ENCODE measurements at places on chromosomes 3 and 15.

GRCh38 chr3:195201295-195201694 lies 69.7 kb downstream of the XXYLT1 start:
- no peak for DNase-seq

GRCh38 chr3:107201146-107201545 lies 176.1 kb upstream of the CCDC54 start:
- no peak for DNase-seq

DNA sequence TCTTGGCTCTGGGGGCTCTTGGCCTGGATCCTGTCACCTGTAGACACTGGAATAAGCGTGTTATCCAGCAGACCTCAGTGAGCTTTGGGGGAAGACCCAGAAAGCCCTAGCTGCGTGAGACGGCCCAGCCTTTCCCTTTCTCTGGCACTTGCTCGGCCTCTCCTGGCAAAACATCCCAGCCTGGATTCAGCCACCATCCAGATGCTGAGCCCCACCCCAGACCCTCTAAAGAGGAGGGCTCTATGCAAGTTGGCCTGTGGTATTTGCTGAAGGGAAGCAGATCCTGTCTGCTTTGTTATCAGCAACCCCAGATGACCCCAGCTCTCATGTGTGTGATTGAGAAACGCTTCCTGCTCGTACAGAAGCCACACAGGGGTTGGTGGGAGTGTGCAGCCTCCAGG lies 267.2 kb downstream of the FAM43A start:
- DNase-seq: no peak

- DNase-seq: no peak
These were observed 917.5 kb downstream of the SQOR start for GRCh38 chr15:46552316-46552715.

DNA sequence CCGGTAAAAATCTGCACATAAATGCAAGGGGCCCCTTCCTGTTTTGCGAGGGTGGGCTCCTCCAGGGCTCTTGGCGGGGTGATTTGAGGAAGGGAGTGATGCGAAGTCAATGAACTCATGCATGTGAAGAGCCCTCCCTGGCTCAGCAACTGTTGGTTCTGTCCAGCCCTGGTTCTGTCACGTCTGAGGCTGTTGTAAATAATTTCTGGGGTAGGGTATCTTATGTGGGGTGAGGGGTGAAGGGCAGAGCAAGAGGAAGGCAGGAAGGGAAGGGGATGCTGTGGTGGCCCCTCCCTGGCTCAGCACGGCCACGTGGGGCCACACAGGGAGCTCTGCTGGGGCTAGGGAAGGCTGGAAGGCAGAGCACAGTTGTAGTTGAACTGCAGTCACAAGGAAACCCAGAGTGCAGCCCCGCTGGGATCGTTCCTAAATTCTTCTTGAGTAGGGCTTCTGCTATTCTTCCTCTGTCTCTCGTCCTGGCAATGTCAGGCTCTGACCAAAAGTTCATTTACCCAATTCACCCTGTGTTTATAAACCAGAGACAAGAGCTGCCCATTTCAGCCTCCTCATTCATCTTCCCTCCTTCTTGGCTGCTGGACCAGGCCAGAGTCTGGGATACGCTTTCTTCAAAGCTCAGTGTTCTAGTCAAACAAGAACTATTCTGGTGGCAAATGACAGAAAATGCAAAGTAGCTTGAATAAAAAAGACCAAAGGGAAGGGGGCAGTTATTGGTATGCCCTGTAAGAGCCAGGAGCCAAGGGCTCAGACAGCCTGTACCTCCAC lies 14.8 kb upstream of the TOPBP1 start:
- DNase-seq: no peak

GRCh38 chr3:189602471-189602870 lies 28.7 kb upstream of the TP63 start:
- no peak for DNase-seq

DNA sequence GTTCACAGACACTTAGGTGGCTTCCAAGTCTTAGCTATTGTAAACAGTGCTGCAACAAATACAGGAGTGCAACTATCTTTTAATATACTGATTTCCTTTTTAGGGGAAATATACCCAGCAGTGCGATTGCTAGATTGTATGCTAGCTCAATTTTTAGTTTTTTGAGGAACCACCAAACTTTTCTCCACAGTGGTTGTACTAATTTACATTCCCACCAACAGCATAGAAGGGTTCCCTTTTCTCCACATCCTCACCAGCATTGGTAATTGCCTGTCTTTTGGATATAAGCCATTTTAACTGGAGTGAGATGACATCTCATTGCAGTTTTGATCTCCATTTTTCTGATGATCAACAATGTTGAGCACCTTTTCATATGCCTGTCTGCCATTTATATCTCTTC lies 58.9 kb downstream of the ZNF148 start:
- DNase-seq: no peak

GRCh38 chr15:73879426-73879825 lies 6.1 kb downstream of the TBC1D21 start:
- DNase-seq: no peak

DNA sequence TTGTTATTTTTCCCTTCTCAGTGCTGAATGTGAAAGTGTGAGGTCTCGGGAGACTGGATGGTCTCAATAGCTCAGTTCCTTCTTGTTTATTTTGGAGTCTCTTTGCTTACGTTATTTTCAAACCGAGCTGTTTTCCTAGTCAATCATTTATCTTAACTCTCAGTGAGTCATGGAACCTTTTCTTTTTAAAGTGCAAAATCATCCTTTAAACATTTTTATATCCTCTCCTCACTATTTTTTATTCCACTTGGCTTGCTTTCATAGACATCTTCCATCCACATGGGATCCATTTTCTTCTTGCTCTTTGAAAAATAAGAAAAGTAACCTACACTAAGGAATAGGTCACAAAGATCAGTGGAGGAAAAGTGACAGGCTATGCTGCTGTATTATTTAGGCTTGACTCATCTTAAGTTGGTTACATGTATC lies 497.8 kb downstream of the NAALADL2 start:
- no peak for DNase-seq

GRCh38 chr15:76204916-76205460 lies 106.3 kb downstream of the ETFA start:
- DNase-seq: no peak

- no peak for DNase-seq
These were observed 35.2 kb downstream of the IFT122 start for GRCh38 chr3:129474984-129475804.

GRCh38 chr15:52370010-52370409 lies 74.4 kb upstream of the MYO5C start:
- no peak for DNase-seq

DNA sequence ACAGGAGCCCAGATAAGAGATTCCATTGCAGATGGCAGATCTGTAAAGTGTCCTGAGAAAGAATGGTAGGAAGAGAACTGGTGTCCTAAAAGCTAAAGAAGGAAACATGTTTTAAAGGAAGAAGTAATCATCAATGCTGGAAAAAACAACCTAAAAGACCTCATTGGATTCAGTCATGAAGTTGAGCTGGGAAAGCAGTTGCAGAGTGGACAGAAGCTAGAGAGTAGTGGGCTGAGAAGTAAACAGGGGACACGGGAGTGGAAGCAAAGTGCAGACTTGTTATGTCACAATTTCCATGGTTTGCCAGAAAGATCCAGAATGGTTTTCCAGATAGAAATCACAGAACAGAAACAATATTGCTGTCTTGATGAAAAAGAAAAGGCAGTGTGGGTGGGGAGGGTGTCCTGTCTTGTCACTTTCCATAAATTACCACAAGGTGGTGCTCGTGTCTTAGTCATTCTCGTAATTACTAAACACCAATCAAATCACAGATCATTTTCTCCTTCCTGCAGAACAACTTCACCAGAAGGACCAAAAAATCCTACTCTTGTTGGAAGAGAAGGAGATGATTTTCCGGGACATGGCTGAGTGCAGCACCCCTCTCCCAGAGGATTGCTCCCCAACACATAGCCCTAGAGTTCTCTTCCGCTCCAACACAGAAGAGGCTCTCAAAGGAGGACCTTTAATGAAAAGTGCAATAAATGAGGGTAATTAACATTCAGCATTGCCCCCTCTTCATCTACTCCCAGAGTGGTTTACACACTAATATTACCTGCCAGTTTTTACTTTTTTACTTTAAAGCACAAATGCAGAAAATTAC lies 64.5 kb downstream of the KLHL25 start:
- peak; percentile 69 for DNase-seq

- peak; percentile 36 for DNase-seq
These were observed 478 bp downstream of the BNC1 start for GRCh38 chr15:83283813-83284558.

DNA sequence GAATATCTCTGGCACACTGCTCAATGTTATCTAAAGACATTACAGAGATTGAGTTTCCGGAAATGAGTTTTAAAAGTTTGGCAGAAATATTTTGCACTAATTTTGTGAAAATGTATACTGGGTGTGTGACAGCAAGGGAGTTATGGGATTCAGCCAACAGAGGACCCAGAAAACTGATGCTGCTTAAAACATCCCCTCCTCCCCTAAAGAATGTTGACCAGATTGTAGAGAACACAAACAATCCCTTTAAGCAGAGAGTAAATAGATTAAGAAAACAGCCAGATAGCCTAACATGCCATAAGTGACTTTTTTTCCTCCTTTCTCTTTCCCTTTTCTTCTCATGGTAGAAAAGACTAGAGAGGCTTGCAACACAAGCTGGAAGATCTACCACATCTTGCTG lies 928.0 kb upstream of the ALCAM start:
- no peak for DNase-seq

DNA sequence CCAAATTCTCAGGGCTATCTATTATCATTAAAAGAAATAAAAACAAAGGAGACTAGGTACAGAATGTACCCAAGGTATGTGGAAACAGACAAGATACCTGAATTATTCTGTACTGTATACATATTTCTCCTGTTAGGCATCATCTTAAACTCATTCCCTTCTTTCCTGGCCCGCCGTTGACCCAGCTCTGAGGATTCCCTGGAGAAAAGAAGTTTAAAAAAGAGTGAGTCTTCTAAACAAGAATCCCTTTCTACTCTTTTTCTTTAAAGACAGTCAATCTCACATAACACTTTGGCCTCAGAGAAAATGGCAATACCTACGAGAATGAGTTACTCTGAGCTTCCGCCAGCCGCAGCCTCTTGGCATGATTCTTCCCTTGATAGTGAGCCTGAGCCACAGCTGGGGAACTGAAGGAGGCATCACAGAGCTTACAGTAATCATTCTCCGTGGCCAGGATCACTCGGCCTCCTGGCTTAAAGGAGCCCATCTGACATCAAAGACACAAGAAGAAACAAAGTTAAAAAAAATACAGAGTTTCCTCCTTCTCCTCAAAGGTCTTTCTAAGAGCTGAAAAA lies 44.2 kb downstream of the ZMAT3 start:
- peak; percentile 12 for DNase-seq

- no peak for DNase-seq
These were observed 106.0 kb downstream of the HMG20A start for GRCh38 chr15:77526595-77527163.

DNA sequence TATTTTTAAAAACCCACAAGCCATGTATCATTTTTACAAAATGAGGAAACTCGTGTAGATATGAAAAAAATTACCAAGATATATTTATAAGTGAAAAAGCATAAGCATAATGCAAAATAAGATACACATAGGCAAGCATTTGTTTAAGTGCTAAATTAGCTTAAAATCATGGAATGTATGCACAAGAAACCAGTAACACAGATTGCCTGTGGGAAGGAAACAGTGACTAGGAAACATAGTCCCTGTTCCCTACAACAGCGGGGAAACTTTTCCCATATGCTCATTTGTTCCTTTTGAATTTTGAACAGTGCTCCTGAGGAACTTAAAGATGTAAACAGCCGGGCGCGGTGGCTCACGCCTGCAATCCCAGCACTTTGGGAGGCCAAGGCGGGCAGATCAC lies 169.5 kb downstream of the PDE8A start:
- no peak for DNase-seq

- no peak for DNase-seq
These were observed 161.2 kb upstream of the RGMA start for GRCh38 chr15:93250209-93250608.

GRCh38 chr3:144763878-144764454 lies 792.3 kb downstream of the DIPK2A start:
- no peak for DNase-seq

GRCh38 chr3:138888560-138888959 lies 53.8 kb upstream of the PIK3CB start:
- no peak for DNase-seq

DNA sequence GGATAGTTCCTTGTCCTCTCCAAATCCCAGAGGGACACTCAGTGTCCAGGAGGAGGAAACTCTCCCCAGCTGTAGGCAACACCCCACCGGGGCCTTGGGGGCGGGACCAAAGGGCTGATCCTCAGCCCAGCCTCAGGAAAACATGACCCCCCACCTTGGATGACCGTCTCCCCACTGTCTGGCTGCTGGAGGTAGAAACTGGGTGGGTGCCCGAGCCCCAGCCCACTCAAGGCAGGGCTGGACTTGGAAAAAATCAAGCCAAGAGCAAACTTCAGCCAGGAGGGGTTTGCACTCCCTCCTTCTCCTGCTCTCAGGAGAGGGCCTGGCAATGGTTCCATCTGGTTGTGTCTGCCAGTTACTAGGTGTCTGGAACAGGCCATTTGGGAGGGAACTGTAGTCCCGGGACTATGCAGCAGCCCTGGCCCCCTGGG lies 3.6 kb upstream of the RASL12 start:
- DNase-seq: no peak

GRCh38 chr3:123295171-123295900 lies 93.6 kb downstream of the SEC22A start:
- DNase-seq: no peak

DNA sequence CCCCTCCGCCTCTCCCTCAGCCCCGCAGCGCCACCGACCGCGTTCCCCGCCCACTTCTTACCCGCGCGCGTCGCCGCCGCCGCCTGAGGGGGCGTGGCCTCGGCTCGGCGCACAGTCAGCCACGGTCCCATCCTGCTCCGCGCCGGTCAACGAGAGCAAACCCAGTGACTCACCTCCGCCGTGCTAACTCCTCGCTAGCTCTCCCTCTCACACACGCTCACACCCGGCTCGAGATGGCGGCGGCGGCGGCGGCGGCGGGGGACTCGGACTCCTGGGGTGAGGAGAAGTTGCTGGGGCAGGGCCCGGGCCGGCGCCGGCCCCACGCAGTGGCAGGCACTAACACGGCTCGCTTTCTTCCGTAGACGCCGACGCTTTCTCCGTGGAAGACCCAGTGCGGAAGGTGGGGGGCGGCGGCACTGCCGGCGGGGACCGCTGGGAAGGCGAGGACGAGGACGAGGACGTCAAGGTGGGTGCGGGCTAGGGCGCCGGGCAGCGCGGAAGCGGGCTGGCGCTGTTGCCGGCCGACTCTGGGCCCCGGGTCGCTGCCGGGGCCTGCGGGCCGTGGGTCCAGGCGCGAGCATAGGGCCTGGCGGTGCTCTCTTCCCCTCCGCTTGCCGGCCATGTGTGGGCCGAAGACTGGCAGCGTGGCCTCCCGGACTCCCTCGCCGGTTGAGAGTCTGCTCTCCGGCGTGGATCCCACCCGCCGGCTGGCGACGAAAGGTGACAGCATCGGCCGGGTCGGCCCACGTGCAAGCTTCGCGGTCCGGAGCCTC lies at the start of gene EIF3J:
TSS of gene EIF3J (plus strand) at position 186 of the 773 bp plus-strand sequence. CDS start at position 234, 48 bp downstream.
- DNase-seq: peak; percentile 97

DNA sequence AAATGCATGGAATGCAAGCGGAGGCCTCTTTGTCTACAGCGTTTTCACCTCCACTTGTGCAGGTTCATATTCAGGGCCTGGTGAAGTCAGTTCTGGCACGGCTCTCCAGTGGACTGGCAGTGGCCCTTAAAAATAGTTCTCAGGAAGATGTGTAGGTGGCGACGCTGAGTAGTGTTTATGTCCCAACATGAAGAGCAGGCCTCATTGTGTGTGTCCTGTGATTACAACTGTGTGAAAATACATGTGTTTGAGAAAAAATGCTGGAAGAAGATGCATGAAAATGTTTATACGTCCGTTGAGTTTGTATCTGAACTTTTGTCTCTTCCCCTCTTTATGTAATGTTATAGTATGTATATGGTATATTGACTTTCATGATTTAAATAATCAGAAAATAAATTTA lies 7.2 kb downstream of the LIPC start:
- DNase-seq: peak; percentile 67

Data from AG10803 (cell line).